ENCODE measurements at places on chromosomes 4 and X.

- no peak for DNase-seq
Measured at GRCh38 chr4:108144451-108144850, 24.3 kb downstream of the LEF1 start.

DNA sequence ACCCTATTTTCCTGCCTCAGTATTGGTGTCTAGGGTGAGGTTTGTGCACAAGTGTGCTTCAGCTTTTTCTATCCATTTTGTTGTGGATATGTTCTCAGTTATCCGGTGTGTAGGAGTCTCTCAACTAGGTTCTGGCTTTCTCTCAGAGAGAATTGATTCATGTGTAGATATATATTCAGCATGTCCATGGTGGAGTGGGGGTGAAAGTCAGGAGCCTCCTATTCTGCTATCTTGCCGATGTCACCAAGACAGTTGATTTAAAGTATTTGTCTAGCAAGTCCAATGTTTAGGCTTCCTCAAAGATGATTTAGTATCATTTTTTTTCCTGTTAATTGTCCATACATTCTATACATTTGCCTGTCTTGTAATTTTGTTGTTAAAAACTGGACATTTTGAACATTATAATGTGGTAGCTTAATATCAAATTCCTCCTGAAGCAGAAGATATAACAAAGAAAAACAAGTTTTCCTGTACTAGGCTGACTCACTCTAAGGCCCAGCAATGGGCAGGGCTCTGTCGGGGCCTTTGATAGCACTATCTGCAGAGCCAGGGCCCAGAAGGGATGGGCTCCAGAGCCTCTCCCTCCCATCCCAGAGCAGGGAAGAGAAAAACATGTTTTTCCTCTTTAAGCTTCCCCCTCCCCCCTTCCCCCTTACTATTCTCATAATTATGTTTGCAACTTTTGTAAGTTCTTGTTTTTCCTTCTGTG lies 37.6 kb downstream of the GLUD2 start:
- no peak for DNase-seq

DNA sequence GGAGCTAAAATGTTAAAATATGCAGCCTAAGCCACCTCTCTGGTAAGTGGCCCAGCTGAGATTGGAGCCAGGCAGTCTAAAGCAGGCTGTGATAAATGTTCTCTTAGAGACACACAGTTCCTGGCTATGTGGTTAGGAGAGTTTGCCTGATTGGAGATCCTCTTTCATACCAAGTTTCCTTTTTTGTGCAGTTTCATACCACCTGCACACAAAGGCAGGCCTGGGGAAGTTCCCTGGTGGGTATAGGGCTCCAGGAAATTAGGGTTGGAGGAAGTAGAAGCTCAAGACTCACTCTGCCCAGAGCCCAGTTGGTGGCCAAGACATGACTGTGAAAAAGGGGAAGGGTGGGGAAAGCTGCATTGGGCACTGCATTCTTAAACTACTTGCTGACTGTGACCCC lies 16.9 kb downstream of the CYBB start:
- no peak for DNase-seq

DNA sequence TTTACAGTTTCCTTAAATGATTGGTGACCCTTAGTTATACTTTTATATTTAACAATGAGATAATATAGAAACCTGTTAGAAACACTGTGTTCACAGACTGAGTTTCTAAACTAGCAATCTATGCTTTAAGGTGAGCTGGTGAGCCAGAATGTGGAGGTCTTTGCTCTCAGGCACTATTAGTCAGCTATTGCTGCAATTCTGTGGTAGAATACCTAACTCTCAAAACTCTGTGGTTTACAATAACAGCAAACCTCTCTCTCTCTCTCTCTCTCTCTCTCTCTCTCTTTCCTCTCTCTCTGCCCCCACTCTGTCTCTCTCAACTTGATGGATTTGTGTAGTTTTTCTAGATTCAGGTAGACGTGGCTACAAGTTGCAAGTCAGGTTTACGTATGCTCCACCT lies 17.6 kb upstream of the LCORL start:
- DNase-seq, result no peak

DNA sequence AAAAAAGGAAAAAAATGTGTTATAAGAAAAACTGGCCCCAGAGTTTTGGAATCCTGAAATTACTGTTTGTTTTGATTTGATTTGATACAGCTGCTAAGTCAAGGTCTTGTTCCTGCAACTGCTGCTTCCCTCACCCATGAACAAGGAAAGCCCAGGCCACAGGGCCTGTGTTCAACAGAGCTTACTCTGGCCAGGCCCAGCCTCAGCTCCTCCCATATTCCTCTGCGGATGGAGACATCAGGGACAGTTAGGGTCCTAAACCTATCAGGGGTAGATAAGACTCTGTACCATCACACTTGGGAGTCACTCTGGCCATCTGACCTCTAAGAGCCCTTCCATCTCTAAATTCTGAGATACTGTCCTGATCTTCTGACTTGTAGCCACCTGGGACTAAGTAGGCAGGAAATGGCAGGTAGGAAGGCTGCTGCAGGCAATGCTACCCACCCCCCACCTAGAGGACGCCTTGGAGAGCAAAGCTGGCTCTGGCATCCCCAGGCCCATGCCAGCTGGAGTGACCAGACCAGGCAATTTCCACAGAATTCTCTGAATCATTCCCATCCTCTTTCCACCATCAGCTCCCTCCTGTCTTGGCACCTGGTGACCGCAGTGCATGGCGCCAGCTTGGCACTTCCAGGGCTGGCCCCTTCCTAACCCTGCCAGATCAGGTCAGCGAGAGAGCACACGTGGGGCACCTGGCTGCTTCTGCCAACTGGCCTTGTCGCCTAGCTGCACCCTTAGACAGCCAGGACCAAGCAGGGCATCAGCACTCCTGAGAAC lies 58.0 kb upstream of the TMEM33 start:
- DNase-seq, result no peak

DNA sequence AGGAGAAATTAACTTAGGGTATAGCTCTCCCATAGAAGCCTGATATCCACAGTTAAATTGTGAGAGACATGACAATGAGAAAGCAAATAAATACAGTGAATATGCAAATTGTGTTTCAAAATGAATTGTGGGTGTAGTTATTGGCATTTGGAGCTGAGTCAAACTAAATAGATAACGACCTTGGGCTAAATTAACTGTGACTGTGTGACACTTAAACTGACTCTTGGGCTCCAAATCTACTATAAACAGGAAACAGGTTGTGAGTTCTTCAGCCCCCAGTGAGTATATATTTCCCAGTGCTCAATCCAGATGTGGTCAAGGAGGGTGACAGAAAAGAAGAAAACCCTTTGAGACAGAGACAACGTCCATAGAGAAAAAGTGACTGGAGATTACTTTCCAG lies 11.3 kb upstream of the MAGEA10 start:
- DNase-seq, result no peak

DNA sequence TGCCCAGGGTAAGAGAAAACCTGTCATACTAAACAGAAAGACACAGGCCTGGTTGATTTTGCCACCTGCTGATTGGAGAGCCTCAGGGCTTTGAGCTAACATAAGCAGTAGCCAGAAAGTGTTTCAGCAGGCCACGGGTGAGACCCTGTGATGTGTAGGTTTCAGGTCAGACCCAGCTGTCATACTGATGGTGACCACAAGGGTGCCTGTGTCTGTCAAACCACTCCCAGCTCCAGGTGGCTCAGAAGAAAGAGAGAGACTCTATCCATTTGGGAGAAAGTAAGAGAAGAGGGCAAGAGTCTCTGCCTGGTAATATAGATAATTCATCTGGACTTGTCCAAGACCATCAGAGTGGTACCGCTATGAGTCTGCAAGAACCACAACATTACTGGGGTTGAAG lies 72.8 kb upstream of the NLRP2B start:
- DNase-seq, result no peak

- no peak for DNase-seq
Measured at GRCh38 chrX:70268034-70268433, at the start of gene ARR3. TSS of gene ARR3 (plus strand) at chrX:70268334. CDS start at chrX:70269386, 1,052 bp downstream.

GRCh38 chr4:184401397-184402171 lies 72.8 kb downstream of the IRF2 start:
- DNase-seq, result peak; percentile 47

DNA sequence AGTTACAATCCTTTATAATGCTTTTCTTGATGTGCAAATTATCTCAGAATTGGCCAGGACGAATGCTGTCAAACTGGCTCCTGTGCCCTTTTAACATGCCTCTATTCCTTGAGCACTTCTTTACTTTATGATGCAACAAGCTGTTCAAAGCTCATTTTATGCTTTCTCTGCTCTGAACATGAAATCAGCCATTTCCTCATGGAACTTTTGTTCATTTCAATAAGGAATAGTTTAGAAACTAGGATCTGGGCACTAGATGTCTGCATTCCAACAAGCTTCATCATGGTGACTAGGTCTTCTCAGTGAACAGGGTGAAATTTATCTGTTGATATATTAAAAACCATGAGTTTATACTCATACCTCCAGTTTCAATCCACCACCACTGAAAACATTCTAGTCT lies 87.3 kb upstream of the TEX13A start:
- no peak for DNase-seq

DNA sequence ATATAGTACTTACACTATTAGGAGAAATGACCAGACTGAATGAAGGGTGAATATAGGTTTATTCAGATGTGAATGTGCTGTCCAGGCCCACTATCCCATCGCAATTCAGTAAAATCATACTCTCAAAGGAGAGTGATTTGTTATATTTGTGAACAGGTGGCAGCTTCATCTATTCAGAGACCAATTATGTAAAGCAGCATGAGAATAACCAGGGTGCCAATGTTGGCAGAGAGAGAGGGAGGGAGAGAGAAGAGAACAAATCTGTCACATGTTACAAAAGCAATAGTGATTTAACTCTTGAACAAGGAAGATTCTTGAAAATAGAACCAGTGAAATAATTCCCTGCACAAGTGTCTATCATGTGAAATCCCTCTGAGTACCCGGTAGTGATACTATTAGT lies 38.9 kb upstream of the TLL1 start:
- no peak for DNase-seq

DNA sequence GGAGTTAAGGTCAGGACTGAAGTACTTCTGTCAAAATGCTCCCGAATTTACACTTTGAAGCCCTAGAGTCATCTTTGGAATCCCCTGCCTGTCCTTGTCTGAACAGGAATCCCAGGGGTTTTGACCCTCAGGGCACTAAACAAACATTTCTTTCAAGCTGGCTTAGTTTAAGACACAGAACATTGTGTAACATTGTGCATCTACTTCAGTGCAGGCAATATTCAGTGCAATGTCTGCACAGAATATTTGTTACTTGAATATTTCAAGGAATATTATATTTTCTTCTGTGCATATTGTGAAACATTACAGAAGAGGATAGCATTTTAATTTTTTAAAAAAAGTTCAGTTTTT lies 763.4 kb downstream of the PCDH18 start:
- no peak for DNase-seq

- DNase-seq, result no peak
Measured at GRCh38 chr4:152246659-152247058, 289.2 kb downstream of the FBXW7 start.

DNA sequence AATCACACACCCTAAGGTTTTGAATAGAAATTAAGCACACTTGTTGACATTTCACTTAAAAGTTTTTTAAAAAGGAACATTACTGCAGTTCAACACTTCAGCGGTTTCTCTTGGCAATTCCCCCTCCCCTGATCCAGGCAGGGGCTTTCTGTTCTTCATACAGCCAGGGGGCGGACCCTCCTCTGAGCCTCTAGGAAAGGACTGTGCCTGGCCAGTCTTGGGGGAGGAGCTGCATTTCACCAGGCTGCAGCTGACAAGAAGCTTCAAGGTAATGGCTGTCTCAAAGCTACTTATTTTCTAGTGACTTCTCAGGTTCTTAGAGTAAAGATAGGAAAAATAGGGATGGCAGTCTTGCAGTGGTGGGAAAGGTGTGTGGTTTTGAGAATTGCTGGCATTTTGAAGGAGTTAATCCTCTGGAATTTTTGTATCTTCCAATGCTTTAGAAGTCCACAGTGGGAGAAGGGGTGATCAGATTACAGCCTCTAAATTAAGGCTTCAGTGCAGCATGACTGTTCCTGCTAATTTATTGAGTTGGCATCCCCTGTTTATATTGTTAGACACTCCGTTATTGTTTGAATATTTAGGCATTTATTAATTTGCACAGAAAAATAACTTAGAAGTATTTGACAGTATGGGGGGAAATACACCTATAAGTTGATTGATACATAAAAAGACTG lies 33.5 kb downstream of the PWWP3B start:
- no peak for DNase-seq

GRCh38 chr4:86055898-86056297 lies 304.0 kb downstream of the MAPK10 start:
- DNase-seq, result no peak

- no peak for DNase-seq
Measured at GRCh38 chrX:27679281-27679680, 89.1 kb downstream of the DCAF8L2 start.

DNA sequence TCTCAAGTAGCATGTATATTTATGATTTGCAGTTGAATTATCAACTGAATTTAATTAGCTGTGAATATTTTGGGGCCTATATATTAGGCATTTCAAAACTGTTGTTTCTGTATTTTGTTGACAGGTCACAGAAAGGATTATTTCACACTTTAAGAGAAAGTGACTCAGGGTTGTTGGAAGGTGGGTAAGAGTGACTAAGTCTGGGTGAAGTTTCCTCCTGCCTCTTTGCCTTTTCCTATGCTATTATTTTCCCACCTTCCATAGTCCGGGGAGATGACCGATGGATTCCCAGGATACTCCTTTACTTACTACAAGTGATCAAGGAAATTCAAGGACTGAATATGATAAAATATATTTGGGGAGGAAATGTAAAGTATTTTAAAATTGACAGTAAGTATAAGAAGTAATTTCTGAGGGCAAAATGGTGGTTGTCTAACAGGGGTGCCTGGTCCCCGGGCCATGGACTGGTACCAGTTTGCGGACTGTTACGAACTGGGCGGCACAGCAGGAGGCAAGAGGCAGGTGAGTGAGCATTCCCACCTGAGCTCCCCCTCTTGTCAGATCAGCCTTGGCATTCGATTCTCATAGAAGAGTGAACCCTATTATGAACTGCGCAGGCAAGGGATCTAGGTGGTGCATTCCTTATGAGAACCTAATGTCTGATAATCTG lies 175.5 kb upstream of the GPRIN3 start:
- DNase-seq, result no peak

GRCh38 chrX:109352066-109352588 lies 129.8 kb downstream of the GUCY2F start:
- DNase-seq, result no peak

DNA sequence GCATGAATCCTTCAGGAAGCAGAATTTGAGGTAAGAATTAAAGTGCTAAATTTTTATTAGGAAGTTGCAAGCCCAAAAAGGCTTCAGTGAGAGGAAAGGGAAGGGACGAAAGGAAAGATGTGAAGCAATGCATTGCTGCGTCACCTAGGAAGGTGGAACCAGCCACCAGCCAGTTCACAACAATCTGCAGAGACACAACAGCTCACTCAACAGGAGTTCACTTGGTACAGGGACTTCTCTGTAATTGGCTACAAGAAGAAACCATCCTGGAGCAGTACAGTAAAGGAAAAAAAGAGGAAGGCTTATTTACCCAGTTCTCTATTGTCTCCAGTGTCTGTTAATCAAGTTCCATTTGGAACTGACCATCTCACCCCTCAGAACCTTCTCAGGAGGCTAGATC lies 157.6 kb downstream of the HNRNPD start:
- no peak for DNase-seq

DNA sequence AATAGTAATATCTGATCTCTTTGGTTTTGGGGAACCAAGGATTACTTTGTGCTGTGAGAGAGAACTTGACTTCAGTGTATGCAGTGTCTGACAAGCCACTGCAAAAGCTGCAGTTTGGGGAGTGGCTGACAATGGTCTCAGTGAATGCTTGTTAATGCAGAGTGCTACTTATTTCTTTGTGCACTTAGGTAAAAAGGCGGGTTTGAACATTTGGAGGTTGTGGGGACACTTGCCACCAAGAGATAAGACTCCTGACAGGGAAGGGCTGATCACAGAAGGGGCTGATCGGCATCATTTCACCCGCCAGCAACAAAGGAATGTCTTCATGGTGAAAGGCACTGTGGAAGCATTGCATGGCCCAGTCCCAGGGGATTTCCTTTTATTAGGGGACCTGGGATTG lies 28.6 kb upstream of the USP46 start:
- DNase-seq, result no peak
